ENCODE measurements at places on chromosomes 3 and 15.
A peak's percentile ranks its signal among the peaks of the same experiment; 100 is the strongest.

DNA sequence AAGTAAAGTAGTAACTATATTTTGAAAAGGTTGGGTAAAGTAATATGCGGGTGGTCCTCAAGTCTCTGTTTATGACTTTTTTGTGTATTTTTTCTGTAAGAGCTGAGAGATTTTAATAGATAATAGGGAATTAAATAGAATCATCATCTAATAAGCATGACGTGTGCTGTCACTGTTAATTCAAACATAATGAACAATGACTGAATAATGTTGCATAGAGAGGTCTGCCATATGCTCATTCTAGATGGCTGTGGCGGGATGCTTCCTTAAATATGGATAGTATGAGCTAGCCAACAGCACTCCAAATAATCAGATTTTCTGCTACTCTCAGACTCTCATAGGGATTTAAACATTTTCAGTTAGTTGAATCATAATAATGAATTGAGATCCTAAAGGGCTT is 302.8 kb upstream of the RBMS3 start:
- DNase-seq: no peak

DNA sequence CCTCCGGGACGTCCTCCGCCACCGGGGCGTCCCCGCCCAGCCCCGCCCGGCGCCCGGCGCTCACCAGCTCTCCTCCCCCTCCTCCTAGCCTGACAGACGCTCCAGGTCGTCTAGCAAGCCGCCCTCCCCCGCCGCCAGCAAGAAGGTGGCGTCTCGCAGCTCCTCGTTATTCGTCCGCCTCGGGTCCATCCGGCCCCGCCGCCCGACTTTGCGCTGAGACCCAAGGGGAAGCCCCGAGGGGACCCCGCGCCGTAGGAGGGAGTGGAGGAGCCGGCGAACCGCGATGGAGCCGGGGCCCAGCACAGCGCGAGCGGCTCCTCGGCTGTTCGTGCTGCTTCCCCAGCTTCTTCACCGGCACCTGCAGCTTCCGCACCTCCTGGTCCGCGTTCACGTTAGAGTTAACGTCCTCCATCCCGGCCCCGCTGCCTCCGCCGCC is 26.3 kb upstream of the MTHFS start:
- DNase-seq: peak; percentile 1

DNA sequence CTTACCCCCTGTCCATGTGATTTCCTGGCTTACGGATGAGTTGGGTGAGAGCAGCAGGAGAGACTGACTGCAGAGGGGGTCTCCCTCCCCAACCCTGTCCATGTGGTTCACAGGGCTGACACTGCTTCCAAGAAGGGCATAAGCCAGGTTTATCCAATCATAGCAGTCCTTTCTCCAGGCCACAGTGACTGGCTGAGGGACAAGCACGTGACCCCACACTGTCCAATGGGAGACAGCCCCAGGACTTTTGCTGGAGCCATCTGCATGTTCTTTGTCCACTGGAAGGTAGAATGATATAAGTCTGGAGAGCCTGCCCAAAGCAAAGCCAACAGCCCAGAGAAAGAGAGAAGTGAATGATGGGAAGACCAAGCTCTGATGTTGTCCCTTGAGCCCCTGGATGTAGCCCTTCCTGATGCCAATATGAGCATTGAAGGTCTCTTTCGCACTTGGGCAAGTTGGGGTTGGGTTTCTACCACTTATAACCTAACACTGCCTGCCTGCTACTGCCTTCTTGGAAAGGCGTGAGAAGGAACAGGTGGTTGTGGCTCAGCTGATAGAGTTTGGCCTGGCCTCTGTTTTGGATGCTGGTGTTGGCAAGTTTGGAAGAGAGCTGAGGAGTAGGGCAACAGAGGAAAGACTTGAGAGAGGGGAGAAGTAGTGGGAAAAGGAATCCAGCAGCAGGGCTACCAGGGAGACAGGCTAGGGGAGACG is 41.3 kb upstream of the GRIP2 start:
- DNase-seq: no peak

GRCh38 chr15:60918234-60918959 is 310.7 kb downstream of the RORA start:
- DNase-seq: no peak

GRCh38 chr15:63305260-63305659 is 27.9 kb downstream of the APH1B start:
- DNase-seq: no peak

DNA sequence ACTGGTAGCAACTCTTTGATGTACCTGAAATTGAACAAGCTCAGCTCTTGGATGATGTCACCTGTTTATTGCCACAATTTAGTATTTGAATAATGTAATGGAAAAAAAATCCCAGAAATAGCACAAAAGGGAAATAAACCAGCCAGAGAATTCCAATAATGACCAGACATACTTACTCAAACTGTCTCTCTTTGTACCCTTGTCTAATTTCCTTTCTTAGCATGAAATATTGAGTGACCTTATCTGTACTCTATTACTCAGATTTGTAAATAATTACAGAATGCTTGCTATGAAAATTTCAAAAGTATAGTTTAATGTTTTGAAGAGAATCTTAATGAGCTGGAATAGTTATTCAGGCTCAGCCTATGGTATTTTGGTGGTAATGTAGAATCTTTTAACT is 555.4 kb upstream of the SGO1 start:
- no peak for DNase-seq

GRCh38 chr15:32887090-32887489 is 169.3 kb downstream of the GREM1 start:
- DNase-seq: no peak

DNA sequence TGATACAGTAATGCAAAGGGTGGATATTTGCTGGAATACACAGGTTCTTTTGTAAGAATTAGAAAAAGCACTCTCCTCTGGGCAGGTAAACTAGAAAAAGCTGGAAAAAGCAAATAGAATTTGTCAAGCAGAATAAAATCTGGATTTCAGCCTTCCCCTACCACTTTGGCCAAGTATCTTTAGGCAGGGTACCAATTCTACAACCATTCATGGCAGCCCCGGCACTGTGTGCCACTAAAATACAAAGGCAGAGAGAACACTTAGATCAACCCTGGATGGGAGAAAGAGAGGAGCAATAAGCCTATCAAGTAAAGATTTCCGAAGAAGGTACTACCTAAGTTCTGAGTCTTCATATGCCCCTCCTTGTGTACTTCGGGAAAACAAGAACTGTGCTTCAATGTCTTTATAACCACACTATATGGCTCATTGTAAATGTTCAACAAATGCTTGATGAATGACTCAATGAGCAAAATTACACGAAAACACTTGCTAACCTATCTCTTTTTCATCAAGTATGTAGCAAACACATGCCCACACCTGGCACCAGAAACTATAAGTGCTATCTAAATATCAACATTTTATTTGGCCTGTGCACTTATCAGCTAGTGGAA is 20.8 kb downstream of the STAG1 start:
- DNase-seq: no peak

- DNase-seq: no peak
These were observed 294.3 kb downstream of the CNTN4 start for GRCh38 chr3:2392981-2393380.

- no peak for DNase-seq
These were observed 65.4 kb upstream of the ZNF148 start for GRCh38 chr3:125440559-125440955.

- DNase-seq: no peak
These were observed 891 bp downstream of the ENTPD3 start for GRCh38 chr3:40387895-40388254.

GRCh38 chr3:163809540-163809993 is 1268.7 kb downstream of the SI start:
- DNase-seq: no peak

GRCh38 chr3:34012102-34012461 is 213.7 kb downstream of the PDCD6IP start:
- no peak for DNase-seq

GRCh38 chr3:135766115-135766514 is 199.4 kb upstream of the PPP2R3A start:
- DNase-seq: no peak

GRCh38 chr3:7745711-7746110 is 755.9 kb upstream of the LMCD1 start:
- no peak for DNase-seq

- DNase-seq: peak; percentile 68
These were observed 102.4 kb downstream of the LRIG1 start for GRCh38 chr3:66398228-66399025.

DNA sequence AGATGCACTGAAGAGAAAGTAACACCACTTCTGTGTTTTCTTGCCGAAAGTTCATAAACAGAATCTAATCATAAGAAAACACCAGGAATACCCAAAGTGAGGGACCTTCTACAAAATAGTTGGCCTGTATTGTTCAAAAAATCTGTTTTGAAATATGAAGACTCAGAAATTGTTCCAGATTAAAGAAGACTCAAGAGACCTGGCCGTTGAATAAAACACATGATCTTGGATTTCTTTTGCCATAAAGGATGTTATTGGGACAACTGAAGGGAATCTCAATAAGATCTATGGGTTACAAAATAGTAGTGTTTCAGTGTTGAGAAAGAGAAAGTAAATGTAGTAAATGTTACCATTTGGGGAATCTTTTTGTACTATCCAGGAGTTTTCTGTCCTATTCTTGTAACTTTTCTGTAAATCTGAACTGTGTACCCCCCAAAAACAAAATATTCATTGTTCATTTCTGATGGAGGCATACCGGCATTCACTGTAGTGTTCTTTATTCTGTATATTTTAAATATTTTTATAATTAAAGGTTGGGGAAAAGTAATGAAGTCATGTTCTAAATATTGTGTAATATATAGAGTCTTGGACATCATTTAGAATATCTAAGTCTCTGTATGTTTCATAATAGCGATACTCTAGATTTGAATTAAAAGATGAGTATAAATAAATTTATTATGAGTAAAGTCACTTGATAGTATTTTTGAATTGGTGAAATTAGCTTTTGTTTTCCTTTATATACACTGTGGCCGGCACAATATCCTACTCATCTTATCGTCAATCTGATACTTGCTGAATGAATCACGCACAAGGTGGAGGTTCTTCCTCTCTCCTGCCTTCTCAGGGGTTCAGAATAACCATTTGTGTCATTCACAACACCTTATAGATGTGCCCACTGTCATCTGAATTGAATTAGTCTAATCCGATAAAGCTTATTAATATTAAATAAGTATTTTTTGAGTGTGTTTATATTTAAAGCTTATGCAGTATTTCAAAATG is 66.7 kb downstream of the TRAK1 start:
- DNase-seq: no peak

DNA sequence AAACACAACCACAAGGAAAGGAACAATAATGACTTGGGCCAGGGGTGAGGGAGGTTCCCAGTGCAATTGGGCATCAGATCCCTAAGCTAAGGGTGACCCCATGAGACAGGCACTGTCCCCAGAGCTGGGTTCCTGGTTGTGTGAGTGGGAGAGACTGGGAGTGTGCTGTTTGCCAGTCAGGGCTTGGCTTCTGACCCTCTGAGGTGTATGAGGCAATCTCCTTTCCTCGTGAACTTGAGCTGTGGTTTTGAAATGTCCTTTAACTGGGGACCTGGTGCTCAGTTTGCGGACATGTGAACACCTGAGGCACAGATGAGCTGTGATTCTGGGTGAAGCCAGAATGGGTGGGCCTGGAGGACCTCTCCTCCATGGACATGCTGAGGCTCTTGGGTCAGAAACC is 58.5 kb upstream of the PLXNA1 start:
- DNase-seq: no peak

DNA sequence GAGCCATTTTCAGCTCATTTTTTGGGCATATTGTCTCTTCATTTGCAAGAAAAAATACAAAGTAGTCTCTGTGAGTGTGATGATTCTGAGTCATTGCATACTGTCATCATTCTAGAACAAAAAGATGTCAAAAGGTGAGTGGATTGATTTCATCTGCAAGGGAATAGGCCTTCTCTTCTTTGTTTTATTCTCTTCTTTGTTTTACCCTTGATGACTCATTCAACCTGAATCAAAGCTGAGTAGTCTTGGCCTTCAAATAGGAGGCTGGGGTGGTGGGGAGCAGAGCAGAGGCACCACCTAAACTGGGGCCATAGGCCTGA is 25.4 kb downstream of the CYP19A1 start:
- no peak for DNase-seq

DNA sequence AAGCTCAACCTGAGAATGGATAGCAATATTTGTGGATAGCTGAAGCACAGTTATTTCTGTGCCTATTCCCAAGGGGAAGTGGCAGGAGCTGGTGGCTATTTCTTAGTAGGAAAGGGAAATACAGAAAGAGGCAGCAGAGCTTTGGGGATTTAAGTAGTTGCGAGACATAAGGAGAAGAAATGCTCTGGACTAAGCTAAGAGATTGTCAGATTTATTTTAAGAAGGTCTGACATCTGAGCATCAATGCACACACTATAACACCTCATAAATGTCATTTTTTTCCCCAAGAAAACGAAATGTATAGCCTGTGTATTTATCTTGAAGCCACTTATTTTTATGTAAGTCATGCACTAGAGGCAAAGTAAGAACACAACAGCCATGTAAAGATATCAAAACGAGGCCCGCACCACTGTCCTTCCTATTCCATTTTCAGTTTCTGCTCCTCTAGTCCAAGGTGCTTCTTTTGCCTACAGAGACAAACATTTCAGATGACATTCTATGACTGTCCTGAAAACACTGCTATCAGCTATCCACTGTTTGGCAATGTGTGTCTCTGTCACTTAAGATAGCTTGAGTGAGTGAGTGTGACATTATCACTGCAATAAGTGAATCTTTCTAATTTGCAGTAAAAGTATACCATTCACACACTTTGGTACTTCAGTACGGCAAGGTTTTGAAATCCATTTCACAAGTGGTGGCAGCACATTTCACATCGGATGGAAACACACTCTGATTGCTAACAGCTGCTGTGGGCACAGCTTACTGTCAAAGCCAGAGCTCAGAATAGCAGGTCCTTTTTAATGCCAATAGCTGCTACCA is 62.7 kb upstream of the ICE2 start:
- no peak for DNase-seq

GRCh38 chr3:196012941-196013476 is 68.9 kb downstream of the TFRC start:
- no peak for DNase-seq

All from NCI-H1092 (cell line).